GM13976 (cell line): ENCODE measurements at places on chromosomes 2 and 18.

DNA sequence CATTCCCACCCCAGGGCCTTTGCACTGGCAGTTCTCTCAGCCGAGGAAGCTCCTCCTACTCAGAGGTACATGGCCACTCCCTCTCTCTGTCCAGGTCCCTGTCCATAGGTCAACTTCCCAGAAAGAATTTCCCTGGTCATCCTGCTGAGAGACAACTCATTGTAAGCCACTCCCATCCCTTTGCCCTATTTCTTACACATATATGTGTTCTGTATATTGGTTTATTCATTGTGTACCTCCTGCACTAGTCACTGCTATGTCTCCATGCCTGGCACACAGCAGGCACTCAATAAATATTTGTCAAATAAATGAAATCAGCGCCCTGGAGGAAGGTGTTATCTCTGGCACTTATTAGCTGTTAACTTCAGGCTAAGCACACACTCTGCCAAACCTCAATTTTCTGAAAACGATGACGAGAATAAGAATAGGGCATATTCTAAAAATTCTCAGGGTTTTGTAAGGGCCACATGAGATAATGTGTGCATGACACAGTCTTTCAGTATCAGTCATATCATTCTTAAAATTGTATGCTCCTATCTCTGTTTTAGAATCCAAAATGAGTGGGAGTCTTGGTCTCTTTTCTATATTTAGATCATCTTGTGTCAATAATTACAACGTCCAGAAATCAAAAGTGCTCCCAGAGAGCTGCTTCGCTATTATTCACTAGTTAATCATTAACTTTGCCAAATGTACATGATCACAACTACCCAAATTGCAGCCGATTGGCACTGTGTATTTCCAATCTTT lies 198.0 kb downstream of the ALK start:
- DNase-seq: peak; percentile 50

DNA sequence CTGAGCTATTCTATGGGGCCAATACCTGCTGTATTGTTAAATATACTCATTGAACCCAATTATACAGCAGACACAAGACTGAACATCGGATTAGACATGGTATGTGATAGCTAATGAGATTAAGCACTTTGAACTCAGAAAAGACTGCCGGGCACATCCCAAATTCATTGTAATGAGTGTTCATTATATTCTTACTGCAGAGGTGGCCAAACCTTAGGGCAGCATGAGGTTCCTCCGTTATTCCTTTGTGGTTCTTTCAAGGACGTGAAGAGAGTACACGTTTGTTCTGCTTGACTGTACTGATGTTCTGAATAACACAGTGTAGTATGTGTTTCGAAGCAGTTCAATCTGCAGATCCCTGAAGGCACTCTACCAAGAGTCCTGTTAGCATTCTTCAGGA lies 78.4 kb downstream of the KIF5C start:
- DNase-seq: no peak

DNA sequence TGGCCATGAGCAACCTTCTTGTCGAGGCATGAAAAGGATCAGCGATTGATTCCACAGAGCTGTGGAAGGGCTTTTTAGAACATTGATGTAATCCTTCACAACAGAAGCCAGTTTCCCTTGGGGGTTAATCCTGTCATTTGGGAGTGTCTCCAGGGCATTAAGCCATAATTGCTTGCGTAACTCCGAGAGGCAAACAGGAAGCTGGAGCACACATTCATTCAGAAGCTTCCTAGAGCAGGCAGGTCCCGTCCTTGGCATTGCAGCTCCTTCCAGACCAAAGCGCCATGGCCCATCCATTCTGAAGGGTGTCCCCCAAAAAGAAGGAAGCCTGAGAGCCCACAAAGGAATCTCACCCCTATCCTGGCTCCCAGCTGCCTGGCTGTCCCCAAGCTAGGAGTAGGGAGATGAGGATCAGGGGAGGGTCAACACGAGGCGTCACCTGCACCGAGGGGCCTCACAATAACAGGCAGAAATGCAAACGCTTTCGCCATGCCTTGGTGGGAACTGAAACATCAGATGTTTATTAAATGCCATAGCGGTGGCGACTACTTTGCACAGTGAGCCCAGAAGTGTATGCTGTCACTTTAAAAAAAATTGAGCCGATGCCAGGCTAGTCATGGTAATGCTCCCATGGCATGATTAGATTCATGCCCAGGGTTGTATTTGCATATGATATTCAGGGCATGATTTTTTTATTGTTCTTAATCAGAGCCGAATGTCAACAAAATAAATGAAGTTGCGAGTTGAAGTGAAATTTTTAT lies 339.4 kb downstream of the BCL11A start:
- no peak for DNase-seq

DNA sequence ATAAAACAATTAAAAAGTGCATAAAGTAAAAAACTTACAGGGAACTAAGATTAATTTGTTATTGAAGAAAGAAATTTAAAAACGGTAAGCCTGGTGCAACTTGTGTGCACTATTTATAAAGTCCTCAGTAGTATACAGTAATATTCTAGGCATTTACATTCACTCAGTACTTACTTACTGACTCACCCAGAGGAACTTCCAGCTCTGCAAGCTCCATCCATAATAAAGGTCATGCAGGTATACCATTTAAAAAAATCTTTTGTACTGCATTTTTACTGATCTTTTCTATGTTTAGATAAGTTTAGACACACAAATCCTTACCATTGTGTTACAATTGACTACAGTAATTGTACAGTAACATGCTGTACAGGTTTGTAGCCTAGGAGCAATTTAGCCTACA lies 51.5 kb upstream of the NXPH2 start:
- DNase-seq: no peak

- no peak for DNase-seq
Measured at GRCh38 chr2:207202645-207203044, 36.9 kb upstream of the KLF7 start.

DNA sequence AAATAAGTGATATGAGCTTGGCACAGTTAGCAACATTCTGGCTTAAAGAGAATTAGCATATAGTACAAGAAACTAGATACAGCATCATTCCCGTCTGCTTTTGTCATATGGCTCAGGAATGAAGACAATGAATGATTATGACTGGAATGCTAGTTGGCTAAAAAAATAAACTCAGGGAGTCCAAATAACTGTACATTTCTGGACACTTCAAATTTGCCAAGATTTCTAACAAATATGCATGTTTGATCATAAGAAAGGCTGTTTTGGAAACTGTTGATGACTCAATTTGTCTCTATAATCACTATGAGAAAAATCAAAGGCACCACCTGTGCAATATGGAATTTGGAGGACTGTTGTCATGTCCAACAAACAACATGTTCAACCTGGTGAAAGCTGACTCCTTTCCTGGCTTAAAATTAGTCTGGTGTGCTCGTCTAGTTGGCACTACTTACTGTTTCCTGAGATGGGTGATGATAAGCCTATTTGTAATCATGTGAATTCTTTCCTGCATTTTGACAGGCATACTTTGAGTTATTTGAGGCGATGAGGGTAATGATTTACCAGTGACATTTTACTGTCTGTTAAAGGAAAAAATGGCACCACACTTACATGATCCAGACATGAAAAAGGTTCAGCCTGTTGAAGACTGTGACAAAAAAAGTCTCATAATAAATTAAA lies 133.9 kb upstream of the CDH20 start:
- no peak for DNase-seq
